Activated T-helper 1 cell treated with Interleukin-2 at 50 U/mL for 16 hours (primary cell): ENCODE measurements at places on chromosomes 2 and 18.

- DNase-seq = no peak
These were observed 354.6 kb downstream of the NCKAP5 start for GRCh38 chr2:133213651-133214050.

DNA sequence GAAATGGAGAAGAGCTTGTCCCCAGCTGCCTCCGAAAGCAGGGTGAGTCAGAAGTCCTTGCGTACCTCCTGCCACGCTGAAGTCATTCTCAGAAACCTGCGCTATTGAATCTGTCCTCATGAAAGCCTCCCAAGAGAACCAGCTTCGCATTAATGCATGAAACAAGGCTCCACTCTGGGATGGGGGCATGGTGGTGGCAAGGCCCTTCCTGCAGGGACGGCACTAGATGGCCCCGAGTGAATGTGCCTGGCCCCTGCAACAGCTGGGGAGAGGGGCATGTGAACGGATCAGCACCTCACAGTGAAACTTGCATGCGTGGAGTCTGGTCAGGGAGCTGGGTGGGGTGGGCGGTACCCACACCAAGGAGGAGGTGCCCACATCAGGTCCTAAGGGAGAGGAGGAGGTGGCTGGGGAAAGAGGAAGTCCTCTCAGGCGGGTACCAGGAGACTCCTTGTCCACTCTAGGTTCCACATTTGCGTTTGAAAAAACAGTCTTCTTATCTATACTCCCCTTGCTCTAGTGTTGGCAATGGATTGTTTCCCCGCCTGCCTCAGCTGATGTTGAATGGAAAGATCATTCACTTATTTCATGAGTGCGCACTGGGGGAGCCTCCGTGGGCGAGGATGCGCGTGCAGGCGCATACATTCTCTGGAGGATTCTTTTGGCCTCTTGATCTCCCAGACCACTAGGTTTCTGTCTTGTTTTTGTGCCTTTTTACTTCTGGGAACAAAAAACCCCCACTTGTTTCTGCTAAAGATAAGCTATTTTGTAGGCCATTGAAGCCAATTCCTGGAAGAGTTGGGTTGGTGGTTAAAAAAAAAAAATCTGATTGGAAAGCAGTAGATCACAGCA is 104.7 kb downstream of the KLHL29 start:
- no peak for DNase-seq

- DNase-seq = no peak
These were observed 161.5 kb downstream of the WDR7 start for GRCh38 chr18:56812674-56813073.

- DNase-seq = no peak
These were observed 89.2 kb upstream of the CD226 start for GRCh38 chr18:70036771-70037347.

- DNase-seq = no peak
These were observed 16.4 kb downstream of the VIL1 start for GRCh38 chr2:218435003-218435982.

- DNase-seq = no peak
These were observed 45.8 kb upstream of the RBM44 start for GRCh38 chr2:237752761-237753165.

DNA sequence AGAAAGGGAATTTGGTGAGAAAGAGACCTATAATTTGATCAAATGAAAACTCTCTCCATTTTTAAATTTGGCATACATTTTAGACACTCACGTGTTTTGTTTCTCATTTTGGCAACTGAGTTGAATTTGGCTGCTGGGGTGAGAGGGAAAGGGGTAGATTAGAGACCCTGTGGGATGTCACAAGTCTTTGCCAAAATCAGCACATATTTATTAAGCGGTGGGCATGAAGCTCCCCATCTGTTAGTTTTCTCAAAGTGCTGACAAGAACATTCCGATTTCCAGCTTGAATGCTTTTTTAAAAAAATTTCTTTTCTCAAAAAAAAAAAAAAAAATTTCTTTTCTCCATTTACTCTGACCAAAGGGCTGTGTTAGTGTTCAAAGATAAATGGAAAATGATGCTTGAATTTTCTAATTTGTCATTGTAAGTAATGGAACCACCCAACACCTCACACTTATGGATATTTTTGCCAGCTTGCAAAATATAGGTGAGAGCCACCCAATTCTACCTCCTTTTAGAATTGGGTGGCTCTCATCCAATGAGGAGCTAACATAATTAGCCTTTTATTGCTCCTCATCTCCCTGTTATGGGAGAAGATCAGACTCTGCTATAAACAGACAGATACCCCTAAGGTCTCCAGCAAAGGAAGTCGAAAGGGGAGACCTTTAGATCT is 222.9 kb upstream of the FN1 start:
- no peak for DNase-seq

- DNase-seq = no peak
These were observed 43.8 kb downstream of the DDX18 start for GRCh38 chr2:117858336-117858735.

DNA sequence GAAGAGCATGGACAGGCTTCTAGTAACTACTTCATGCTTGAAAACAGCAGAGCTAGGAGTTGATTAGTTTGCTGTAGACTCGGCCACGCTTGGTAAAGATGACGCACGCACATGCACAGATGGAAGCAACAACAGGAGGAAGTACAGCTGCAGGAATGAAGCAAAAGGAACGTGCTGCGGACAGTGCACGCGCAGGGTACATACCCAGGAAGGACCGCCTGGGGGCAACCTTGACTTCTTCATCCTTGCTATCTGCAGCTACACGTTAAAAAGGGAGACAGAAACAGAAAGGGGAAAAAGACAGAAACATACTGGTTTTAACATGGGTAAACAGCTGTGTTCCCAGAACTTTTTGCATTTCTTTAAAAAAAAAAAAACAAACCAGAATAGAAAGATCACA is 17.7 kb downstream of the SLC66A2 start:
- no peak for DNase-seq

GRCh38 chr2:223997938-223998337 is 40.7 kb downstream of the MRPL44 start:
- DNase-seq = no peak

- DNase-seq = no peak
These were observed 22.2 kb downstream of the SPAG16 start for GRCh38 chr2:213306316-213306942.

GRCh38 chr2:54709336-54709809 is 14.1 kb upstream of the EML6 start:
- no peak for DNase-seq

DNA sequence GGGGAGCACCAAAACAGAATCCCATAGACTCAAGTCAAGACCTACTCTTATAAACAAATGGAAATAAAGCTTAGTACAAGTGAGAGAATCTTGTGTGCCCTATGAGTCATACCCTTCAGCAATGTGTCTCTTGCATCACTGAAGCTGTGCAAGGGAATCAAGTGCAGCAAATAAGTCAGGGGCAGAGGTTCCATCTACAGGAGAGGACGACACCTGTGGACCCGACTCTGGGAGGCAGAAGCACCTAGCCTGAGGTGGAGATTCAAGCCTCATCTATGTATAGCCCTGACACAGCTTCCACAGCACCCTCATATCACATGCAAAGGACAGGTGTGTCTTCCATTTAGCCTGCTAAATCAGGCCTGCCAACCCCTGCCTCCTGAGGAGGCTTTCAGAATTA is 298.2 kb downstream of the CNTNAP5 start:
- DNase-seq = no peak

DNA sequence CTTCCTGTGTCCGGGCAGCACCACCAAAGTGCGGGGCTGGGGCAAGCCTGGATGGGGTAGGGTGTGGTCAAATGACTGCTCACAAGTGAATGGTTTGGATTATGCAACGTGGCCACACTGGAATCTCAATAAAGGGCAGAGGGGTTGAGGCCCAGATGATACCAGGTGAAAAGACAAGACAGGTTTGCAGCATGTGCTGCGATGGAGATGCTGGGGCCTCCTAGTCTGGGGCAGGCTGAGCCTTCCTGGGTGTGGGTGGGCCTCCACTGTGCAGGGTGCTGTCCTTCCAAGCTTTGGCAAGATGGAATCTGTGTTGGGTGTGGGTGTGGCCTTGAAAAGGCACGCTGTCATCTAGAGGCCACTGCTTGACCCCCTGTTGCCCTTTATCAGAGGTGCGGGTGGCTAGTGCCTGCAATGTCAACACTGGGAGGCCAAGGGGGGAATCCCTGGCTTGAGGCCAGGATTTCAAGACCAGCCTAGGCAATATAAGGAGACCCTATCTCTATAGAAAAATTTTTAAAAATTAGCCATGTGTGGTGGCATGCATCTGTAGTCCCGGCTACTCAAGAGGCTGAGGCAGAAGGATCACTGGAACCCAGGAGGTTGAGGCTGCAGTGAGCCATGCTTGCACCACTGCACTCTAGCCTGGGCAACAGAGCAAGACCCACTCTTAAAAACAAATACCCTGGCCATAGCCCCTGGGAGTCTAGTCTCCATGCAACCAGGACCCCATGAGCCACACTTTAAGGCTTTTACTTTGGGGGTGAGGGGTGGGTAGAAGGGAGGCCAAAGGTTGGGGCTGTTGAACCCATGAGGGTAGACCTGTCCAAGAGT is 13.8 kb downstream of the RRM2 start:
- no peak for DNase-seq

- DNase-seq = no peak
These were observed 196.3 kb downstream of the CTIF start for GRCh38 chr18:48735080-48735676.

DNA sequence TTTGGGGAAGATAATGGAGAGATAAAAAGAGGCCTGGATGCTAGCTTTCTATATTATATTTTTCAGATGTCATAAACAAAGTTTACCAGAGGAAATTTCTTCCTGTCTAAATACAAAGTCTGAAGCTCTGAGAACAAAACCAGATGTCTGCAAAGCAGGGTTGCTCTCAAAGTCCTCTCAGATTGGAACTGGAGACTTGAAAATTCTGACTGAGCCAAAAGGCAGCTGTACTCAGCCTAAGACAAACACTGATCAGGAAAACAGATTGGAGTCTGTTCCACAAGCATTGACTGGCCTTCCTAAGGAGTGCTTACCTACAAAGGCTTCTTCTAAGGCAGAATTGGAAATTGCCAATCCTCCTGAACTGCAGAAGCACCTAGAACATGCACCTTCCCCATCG is 25.1 kb downstream of the KDM3A start:
- DNase-seq = no peak

- DNase-seq = no peak
These were observed 794 bp downstream of the NOTO start for GRCh38 chr2:73203055-73203681.

DNA sequence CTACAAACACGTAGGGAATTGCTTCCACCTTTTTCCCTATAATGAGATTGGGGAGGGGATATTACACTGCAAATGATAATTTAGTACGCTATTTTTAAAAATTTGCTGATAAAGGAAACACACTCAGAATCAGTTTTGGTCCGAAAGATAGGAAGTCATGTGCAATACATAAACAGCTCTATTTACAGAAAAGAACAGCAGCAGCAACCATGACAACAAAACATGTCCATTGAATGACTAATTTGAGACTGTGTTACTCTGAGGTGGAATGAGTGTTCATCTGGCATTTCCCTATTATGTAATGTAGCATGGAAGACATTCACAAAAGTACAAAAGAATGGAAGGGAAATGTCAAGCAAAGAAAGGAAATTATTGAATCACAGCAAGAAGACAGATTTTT is 337.2 kb downstream of the NBAS start:
- no peak for DNase-seq
